CD4-positive, alpha-beta T cell treated with Interleukin-17A for 1 hour (primary cell): ENCODE measurements at places on chromosomes 1 and 21.

GRCh38 chr1:177305040-177306018 lies 134.6 kb downstream of the BRINP2 start:
- no peak for DNase-seq

- no peak for DNase-seq
These were observed 7.6 kb upstream of the RASAL2 start for GRCh38 chr1:178086294-178086693.

- DNase-seq = peak; percentile 34
These were observed 95.7 kb upstream of the NR5A2 start for GRCh38 chr1:199931666-199932377.

GRCh38 chr1:50111503-50111902 lies 2.8 kb downstream of the ELAVL4 start:
- DNase-seq = no peak

GRCh38 chr1:85451236-85451830 lies 13.6 kb downstream of the DDAH1 start:
- DNase-seq = no peak

- DNase-seq = no peak
These were observed 20.4 kb downstream of the CDC7 start for GRCh38 chr1:91520942-91521507.

DNA sequence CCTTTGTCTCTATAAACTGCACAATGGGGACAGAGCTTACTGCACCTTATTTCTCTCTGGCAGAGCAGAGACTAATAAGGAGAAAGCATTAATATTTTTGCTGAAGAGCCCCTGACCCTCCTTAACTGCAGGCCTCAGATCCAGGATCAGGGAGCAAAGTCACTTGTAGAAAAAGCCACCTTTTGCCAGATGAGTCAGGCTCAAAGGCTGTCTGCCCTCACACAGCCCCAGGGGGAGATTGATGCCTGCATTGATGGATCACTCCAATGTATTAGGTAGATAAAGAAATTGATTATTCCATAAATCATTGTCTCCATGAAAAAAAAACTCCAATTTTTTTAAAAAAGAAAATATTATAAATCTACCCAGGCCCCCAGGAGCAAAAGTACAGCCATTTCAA lies 15.8 kb downstream of the GRIK3 start:
- no peak for DNase-seq

GRCh38 chr1:2406451-2407041 lies 5.8 kb downstream of the PEX10 start:
- DNase-seq = no peak

- no peak for DNase-seq
These were observed 177.3 kb upstream of the LYPLAL1 start for GRCh38 chr1:218996362-218996761.

DNA sequence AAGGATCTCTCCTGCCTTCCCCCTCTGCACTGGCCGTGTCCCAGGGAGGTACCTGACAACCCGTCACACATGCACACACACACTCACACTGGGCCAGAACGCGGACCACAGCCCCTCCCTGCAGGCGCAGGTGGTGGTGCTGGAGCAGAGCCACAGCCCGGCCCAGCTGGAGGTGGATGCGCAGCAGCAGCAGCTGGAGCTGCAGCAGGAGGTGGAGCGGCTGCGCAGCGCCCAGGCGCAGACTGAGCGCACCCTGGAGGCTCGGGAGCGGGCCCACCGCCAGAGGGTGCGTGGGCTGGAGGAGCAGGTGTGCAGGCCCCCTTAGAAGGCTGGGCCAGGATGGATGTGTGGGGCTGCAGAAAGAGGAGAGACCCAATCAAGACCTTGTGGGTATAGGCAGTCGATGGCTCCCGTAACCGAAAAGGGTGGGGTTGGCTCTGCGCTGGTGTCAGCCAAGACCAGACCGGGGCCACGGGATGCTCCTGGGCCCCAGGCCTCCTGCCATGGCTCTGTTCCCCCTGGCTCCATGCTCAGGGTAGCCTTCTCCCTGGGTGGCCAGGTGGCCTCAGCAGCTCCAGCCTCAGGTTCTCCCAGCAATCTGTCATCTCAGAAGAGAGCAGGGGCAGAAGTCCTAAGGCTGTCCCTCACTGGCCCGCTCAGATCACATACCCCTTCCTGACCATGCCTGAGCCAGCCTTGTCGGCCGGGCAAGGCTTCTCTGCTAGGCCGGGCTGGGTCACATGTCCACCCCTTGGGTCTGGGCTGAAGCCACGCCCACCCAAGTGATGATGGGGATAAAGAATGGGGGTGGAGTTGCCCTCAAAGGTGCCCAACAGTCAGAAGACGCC lies 8.9 kb downstream of the MFAP2 start:
- no peak for DNase-seq
